ENCODE measurements at places on chromosomes 13 and 19.

DNA sequence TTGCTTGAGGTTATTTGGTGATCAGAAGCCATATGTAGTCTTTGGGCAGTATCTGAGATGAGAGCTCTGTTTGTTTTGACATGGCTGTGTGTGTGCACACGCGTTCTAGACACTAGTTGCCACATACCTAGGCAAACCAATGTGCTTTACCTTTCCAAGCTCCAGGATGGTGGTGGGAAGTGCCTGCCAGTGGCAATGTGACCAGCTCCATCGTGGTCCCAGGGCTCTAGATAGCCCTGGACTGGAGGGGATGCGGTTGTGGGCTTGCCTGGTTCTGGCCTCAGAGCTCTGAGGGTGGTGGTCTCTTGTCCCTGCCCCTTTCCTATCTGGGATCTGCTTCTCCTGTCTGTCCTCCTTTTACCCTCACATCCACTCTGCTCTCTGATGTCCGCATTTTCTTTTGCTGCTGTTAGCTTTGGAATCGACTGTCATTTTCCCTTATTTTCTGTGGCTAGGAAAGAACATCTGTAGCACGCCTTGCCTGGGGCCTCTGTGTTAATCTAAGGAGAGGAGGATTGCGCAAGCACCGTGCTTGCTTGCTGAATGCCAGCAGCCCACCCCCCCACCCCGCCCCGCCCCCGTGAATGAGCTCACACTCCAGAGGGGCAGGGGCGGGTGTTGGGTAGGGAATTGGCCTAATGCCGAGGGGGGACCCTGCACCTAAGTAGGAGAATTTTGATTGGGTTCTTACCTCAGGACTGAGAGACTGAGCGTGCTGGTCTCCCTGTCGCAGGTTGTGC lies 89.5 kb downstream of the ARHGEF7 start:
- DNase-seq: no peak

GRCh38 chr13:73937441-73937840 lies 196.8 kb downstream of the KLF12 start:
- no peak for DNase-seq

DNA sequence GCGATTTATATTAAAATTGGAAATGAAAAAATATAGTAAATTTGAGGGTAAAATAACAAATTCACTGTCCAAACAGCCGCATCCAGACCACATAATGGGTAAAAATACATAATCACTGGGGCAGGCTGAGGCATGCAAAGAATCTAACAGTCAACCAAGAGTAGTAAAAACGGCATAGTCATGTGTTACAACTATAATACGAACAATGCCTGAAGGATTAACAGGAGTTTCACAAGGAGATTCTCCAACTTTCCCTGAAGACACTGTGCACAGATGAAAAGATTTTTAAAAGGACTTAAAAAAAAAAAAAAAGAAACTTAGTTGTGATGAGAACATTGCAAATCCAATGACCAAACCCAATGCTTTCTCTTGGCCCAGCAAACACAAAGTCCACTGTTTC lies 20.4 kb upstream of the ATXN8OS start:
- no peak for DNase-seq

DNA sequence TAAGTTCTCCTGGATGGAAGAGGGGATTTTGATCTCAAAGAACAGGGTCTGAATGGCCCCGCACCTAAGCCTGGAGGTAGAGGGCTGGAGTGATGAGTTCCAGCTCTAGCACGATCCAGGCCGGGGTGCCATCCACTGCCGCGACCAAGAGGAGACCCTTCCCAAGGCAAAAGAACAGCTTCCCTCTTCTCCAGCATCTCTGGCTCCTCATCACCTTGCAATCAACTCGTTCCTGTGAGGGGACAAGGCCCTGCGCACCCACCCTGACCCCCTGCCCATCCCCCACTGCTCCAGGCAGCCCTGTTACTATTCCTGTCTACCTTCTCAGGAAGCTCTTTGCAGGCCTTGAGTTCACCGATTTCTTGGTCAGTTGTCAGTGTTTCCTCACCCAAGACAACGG lies 17.8 kb downstream of the COL4A1 start:
- no peak for DNase-seq

DNA sequence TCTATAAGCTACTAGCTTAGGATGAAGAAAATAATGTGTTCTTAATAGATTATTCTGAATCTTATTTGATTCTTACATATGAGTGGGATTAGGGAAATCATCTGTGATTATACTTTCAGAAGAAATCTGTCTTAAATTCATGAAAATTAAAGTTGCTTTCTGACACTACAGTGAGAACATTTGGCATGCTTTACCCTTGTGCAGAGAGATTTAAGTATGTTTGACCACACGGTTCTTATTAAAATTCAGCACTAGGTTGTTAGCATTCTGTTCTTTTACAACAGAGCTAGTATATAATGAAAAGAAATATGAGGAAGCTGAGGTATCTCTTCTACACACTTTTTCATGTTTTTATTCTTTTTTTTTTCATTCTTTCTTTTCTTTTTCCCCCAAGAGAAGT lies 2723.9 kb downstream of the PCDH9 start:
- DNase-seq: no peak

GRCh38 chr13:42753697-42754096 lies 27.7 kb upstream of the FAM216B start:
- DNase-seq: no peak

DNA sequence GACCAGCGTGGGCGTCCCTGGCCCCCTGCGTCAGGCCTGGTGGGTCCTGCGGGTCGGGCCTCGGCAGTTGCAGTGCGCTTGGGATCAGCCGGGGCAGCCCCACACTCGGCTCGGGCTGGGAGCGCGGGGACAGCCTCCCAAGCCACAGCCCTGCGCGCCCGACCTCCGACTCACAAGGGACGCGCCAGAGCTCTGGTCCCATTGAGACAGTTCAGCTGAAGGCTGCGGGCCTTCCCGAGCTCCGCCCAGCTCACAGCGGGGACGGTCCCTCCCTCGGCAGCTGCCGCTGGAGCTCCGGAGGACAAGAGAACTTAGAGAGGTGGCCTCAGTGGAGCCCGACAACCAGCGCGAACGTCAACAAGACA lies 45.7 kb upstream of the ZNF730 start:
- DNase-seq: no peak

DNA sequence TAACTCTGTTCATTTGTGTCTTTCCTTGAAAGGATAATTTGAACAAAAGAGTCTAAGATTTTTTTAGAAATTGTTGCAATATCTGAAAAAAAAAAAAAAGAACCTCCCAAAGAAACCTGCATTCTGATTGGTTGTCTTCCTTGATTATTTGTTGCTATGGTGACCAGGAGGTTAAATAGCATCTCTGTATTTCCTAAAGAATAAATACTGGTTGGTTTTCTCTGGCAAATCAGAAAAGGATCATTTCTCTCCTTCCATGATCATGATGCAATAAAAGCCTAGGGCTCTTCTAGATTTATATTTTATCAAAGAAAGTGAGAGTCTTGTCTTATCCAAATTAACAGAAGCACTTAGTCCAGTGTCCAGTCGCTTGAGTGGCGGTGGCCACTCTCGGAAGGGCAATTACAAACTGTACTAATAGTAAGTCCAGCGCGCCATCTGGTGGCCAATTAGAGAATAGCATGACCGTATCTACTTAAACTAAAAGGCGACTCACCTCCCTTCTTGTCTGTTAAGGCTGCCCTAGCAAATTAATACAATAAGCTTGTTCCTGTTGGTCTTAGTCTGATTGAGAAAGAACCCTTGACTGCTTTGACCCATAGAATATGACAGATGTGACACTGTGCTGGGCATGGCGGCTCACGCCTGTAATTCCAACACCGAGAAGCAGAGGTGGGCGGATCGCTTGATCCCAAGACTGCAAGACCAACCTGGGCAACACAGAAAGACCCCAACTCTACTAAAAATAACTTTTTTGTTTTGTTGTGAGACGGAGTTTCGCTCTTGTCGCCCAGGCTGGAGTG lies 47.0 kb upstream of the PNMA8B start:
- peak; percentile 84 for DNase-seq
